MV-4-11 (cell line): ENCODE measurements at places on chromosomes 11 and 22.
A peak's percentile ranks its signal among the peaks of the same experiment; 100 is the strongest.

GRCh38 chr11:5722622-5723021 is 13.6 kb upstream of the OR56B1 start:
- DNase-seq = no peak

GRCh38 chr11:106088896-106089295 is 11.4 kb downstream of the AASDHPPT start:
- DNase-seq = no peak

DNA sequence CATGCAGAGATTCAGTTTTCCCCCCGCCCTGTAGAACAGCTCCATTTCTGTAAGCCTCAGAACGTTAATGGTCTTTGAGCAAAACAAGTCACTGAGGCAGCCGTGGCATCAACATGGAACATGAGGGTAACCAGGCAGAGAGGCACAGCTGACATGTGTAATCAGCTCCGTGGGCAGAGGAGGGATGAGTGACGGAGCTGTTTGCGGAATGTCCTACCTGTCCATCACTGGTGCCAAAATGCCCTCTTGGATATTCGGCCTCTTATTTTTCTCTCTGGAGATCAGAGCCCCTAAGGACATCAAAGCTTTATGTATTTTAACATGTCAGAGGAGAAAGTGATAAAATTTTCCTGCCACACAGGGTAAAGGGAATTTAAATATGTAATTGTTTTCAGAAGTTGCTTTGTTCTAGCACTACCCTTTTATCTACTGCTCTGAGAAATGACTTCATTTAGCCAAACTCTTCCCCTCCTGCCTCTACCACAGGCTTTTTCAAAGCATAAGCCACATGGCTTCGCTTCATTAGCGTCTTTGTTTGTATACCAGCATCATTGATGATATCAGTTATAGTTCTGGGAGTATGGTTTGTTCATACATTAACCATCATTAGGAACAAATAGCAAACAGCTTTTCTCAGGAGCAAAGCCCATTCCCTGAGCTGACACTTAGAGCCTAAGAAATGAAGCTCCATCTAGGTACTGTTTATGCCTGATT is 32.9 kb downstream of the C11orf71 start:
- no peak for DNase-seq

DNA sequence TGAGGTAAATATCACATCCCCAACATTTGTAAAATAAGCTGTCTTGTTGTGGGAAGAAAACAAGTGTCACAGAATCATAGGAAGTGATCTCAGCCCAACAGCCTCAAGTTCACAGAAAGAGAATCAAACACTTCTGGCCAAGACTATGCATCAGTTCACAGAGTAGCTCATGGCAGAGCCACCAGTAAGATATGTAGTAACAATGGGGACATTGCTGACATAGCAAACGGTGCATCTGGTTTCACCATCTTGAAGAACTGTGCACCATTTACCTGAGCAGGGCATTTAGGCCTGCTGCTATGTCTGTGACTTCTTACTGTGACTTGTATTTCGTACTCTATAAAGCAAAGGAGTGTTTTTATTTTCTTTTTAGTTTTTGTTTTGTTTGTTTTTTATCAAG is 585.3 kb upstream of the FAT3 start:
- DNase-seq = no peak

DNA sequence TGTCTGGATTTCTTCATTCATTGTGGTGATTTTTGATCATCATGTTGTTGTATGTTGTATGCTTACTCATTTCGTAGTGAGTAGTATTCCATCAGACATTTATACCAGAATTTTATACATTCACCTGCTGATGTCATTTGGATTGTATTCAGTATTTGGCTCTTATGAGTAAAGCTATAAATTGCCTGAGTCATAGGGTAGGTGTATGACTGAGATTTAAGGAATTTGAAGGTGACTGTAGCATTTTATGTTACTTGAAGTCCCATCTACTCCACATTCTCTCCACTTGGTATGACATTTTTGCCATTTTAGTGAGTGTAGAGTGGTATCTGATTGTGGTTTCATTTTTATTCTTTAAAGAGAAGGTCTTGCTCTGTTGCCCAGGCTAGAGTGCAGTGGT is 548.2 kb downstream of the TBC1D22A start:
- DNase-seq = no peak

GRCh38 chr11:29227811-29228210 is 789.0 kb downstream of the KCNA4 start:
- no peak for DNase-seq

DNA sequence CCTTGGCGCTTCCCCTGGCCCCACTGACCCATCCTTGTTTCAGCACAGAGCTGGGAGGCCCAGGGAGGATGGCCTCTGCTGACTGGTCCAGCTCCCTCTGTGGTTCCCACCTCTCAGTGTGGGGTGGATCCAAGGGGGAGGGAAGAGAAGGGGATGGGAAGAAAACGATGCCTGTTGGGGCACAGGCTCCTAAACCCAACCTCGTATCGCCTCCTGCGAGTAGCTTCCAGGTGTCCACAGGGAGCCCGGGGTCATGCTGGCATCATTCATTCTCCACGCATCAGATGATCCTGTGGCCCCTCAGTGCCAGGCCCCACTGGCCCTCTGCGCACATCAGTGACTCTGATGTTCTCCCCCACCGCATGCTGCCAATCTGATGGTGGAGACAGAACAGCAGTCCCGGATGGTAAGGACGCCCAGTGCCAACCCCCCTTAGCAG is 5.1 kb downstream of the MYEOV start:
- DNase-seq = no peak

DNA sequence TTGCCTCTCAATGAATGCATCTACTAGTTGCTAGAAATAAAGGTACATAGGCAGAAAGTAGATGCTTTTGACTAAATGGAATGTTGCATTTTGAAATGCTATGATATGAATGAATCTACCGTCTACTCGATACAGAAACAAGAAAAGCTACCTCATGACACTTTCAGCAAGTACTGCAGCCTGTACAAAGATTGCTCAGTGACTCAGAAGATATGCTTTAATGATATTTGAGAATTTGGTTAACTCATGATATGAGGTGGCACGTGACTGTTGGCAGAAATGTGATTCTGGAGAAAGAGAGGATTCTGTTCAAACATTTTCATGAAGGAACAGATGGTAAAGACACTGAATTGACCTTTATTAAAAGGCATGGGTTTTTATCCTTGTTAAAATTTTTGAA is 76.0 kb downstream of the HSD17B12 start:
- DNase-seq = no peak

DNA sequence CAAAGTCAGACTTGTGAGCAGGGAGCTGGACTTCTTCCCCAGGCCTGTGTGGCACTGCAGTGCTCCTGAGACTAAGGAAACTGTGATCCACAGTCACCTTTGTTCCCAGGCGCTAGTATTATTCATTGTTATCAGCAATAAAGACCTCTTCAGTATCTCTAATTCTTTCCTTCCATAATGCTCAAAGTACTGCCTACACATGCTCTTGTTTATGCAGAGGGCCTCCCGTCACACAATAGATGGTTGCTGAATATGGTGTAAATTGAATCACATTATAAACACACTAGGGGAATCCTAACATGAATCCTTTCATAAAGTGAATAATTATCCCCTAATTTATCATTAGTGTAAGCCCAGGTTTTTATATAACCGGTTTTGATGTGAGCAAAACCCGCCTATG is 493.3 kb downstream of the BUD13 start:
- DNase-seq = no peak

GRCh38 chr11:44443836-44444769 is 121.4 kb upstream of the CD82 start:
- DNase-seq = no peak

DNA sequence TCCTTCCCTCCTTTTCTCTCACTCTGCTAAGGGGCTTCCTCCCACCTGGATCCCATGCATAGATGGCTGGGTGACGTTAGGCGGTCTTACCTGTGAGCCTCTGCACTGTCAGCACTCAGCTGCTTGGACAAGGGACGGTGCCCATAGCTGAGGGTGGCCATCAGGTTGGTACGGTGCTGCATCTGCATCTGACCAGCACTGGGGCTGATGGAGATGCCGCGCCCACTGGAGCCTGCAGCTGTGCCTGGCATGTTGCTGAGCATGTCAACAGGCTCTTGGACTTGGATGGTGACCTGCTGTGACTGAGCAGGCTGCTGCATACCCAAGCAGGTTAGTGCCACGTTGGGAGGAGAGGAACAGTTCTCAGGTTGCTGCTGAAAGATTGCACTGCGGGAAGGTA is 21.8 kb upstream of the APOA1 start:
- no peak for DNase-seq

- DNase-seq = no peak
Observed at GRCh38 chr11:111699579-111700156, 66.5 kb downstream of the PPP2R1B start.

DNA sequence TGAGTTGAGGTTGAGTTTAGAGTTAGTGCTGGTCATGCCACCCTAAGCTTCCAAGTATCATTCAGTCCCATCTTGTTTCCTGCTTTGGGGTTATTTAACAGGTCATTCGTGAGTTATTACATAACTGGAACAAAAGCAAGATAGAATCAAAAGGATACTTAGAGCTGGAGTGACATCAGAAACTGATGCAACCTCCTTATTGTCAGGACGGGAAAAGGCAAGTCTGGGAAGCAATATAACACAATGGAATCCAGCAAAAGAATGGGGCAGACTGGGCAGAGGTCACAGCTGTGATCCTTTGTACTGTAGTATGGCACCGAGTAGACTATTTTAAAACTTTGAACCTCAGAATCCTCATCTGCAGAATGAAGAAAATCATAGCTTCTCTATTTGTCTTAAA is 4.4 kb upstream of the PRSS23 start:
- no peak for DNase-seq

DNA sequence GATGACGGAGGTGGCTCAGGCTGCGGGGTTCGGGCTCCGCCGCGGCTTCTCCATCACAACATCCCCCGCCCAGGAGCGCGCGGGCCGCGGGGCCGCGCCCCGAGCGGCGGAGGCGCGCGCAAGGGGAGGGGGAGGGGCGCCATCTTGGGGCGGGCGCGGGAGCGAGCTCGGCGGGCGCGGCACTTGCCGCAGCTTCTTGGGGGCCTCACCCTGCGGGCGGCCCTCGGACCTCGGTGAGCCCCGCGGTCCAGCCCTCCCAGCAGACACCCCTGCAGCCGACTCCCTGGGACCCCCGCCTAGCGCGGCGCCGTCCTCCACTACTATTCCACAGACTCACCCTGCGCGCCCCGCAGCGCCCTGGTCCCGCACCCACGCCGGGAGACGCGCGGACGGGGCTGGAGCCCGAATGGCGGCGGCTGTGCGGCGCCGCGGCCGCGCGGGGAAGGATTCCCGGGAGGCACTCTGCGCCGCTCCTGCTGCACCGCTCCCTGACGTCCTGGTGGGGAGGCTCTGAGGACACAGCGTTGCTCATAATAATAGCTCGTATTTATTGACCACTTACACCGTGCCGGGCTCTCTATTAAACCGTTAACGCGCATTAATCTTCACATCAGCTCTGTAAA is at the start of gene APBB1:
TSS of gene APBB1 (minus strand) at position 86 of the 623 bp plus-strand sequence. CDS start 7,747 bp downstream, outside the sequence.
- peak; percentile 30 for DNase-seq

DNA sequence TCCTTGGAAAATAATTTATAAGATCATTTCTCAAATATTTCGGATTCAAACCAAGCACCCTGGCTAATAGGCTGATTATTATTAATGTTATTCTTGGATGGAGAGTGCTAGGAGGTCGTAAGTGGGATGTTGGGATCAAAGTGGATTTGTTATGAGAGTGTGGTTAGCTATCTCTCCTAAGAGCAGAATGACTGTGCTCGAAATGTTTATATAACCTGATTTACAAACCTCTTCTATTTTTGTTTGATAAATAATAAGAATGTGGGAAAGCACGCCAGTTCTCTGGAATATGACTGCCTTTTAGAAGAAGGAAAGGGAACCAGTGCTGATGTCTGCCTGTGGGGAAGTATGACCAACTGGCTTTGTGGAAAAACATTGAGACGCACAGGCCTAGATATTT is 527.5 kb downstream of the NTM start:
- no peak for DNase-seq

GRCh38 chr11:93838967-93839366 is 11.5 kb downstream of the VSTM5 start:
- no peak for DNase-seq

GRCh38 chr11:67177399-67178281 is 58.6 kb downstream of the KDM2A start:
- no peak for DNase-seq

DNA sequence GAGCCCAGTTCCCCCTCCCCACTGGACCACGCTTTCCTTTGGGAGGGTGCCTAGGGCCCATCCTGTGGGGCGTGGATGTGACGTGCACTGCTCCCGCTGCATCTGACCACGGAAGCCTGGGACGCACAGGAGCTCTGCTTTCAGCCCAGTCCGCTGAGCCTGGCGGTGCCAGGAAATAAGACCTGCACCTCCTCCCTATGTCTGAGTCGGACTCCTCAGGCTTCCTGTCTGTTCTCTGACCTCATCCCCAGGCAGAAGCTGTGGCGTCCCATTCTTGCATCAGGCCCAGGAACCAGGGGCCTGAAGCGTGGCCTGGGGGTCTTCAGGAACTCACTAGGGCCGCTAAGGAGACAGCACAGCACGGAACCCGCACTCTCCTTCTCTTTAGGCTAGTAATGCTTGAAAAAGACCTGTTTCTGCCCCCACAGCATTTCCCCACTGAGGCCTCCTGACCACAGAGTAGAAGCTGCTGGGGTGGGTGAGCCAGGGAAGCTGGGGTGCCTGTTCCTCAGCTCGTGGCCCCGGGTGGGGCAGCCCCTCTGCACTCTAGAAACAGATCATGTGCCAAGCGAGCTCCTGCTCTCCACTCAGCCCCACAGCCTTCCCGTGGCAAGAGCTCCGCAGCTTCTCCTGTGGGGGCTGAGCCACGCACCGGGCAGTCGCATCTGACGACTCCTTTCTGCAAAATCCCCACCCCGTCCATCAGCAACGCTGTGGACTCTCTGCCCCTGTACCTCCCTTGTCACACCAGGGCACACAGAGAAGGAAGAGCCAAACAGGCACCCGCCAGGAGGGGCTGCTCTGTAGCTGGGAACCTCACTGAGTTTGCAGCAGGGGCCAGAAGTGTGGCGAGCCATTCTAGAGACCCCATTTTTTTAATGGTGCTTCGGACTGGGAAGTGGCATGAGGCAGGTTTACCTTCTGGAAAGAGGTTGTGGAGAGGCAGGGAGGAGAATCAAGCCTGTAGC is 22.6 kb downstream of the MOV10L1 start:
- peak; percentile 70 for DNase-seq

DNA sequence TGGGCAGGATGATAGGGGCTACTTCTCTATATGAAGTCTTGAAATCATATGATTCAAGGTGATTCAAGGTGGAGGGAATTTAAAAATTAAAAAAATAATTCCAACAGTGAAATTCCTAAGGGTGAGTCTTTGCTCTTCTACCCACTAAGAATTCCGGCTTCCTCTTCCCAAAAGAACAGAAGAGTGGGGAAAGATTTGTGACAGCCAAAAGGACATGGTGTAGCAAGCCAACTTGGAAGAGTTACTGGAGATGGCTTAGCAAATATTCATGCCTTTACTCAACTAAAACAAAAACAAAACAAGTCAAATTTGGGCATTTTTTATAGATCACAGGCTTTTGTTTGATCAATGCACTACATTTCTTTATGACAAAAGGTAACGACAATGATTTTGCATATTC is 12.3 kb downstream of the ZBED5 start:
- no peak for DNase-seq

DNA sequence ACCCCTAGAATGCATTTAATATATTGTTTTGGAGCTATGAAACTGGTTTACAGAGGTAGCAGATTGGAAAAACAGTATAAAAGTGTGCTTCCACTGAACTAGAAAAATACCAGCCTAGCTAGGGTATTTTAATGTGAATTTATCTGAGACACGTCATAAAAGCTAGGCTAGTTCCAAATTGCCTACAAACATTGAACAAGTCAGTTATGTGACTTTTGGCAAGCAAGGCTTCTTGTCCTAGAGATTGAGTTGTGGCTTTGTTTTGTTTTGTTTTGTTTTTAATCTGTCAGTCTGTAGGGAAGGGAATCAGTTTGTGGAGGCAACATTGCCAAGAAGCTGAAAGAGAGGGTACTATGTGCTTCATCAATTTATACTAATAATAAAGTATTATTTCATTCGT is 24.2 kb downstream of the RTN3 start:
- DNase-seq = no peak
